Dermis blood vessel endothelial cell (primary cell): ENCODE measurements at places on chromosomes 7 and 10.

DNA sequence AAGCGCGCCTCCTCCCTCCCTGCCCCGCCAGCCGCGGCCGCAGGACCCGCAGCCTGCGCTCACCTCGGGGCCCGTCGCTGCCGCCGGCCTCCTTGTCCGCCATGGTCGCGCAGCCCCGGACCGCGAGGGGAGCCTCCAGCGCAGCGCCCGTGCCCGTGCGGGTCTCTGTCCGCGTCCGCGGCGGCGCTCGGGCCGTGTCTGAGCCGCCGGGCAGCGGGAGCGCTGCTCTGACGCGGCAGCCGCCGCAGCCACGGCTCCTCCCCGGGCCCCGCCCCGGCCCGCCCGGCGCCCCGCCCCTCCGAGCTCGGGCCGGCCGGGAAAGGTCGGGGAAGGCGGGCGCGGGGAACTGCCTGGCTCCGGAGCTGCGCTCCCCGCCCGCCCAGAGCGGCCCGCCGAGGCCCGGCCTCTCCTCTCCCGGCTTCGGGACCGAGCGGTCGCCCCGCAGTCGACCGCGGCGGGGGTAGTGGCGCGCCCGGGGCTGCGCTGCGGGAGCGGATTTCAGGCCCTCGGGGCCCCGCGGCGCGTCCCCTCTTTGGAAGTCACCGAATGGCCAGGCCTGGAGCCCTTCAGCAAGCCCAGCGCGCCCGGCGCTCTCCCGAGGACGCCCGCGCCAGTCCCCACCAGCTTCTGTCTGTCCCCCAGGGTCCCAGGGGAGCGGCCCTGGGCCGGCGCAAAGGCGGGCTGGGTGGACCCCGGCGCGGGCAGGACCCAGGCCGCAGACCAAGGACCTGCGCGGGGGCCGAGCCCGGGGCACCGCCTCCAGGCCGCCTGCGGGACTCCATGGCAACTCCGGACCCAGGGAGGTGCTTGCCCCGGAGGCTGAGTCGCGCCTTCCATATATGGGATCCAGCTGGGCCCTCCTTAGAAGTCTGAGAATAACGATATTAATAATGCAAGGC lies at the start of gene HSPA12A:
HSPA12A (minus strand) TSS at position 200 of the 899 bp plus-strand sequence; CDS start at position 103, 97 bp downstream.
- DNase-seq = peak; percentile 71

DNA sequence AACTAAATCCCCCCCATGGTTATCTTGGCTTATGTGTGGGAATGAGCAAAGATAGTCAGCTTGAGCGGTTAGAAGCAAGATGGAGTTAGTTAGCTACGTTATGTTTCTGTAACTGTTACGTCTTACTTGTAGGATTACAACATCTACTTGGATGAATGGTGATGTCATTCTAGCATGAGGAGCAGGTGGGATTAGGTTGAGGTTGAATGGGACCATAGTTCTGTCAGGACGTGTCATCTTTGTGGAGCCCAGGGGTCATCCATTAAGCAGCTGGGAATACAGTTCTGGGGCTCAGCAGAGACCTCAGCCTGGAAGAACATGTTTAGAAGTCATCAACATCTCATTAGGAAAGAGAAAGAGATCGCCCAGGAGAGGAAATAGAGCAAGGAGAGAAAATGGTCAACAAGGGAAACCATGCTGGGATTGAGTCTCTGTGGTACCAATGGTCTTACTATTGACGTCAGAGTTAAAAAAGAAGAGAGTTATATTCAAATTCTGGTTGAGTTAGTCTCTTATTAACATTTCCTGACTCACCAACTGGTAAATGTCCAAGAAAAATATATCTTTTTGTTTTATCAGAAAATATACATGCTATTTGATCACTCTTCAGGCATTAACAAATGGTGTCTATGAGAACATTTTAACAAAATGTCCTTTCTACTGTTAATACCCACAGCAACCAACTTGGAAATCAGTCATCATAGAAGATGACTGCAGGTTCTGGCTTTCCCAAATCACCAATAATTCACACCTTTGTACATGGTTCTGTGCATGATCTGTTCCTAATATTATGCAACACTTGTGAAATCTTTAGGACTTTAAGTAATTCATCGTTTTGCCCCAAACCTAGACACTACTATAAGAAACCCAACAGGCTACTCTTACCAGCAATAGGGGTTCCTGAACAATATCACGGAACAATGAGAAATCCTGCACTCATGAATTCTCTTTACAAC lies 96.9 kb downstream of the KIAA1217 start:
- DNase-seq = no peak

- no peak for DNase-seq
These were observed 489.1 kb upstream of the PODXL start for GRCh38 chr7:132045481-132045980.

DNA sequence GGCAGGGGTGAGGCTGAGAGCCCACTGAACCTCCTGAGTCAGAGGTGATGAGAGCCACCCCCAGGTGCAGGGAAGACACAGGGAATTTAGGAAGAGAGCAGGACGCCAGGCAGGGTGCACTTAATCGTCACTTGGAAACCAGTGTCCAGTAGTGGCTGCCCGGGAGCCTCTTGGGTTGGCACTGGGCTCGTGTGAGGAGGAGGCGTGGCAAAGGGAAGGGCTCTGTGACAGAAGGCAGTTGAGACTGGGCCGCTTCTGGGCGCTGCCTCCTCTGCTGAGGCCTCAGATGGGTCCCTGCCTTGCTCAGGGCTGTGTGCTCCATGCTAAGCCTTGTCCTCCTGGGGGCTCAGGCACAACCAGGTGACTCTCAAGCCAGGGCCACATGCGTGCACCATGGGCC lies 13.3 kb downstream of the RET start:
- DNase-seq = no peak

- DNase-seq = no peak
These were observed 68.7 kb downstream of the NEUROD6 start for GRCh38 chr7:31271641-31272405.

DNA sequence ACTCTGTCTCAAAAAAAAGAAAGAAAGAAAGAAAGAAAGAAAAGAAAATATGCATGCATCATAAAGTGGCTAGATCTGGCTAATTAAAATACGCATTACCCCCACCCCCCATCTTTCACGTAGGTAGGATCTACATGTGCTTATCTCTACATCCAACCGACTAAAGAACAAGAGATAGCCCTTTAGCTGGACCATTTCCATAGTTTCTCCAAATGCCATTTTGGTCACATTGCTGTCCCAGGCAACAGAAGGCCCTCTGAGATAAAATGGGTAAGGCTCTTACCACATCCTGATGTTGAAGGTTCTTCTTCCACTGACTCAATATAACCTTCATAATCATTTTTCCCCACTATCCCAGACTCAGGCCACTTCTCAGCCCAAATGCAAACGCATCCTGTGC lies 31.5 kb downstream of the PIK3AP1 start:
- no peak for DNase-seq

- DNase-seq = no peak
These were observed 115.6 kb upstream of the IMMP2L start for GRCh38 chr7:111677848-111678247.

DNA sequence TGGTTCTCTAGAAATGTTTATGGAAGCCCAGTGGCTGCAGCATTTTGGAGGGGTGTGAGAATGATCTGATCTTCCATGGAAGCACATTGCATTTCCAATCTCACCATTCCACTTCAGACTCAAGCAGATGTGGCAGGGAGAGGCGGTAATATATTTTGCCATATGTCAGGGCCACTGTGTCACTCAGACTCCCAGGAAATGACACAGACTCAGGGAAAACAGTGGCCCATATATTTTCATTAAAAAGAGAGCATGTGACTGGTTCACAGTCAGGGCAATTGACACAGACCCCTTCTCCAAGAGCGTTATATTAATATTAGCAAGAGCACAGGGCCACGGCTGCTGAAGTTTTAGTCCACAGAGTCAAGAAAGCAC lies 149.3 kb upstream of the NRP1 start:
- DNase-seq = no peak

GRCh38 chr7:108000875-108001763 lies 1.8 kb downstream of the LAMB1 start:
- peak; percentile 99 for DNase-seq

- no peak for DNase-seq
These were observed 598 bp downstream of the VIPR2 start for GRCh38 chr7:159143780-159144757.

- no peak for DNase-seq
These were observed 37.7 kb upstream of the MAP3K8 start for GRCh38 chr10:30396293-30396692.

DNA sequence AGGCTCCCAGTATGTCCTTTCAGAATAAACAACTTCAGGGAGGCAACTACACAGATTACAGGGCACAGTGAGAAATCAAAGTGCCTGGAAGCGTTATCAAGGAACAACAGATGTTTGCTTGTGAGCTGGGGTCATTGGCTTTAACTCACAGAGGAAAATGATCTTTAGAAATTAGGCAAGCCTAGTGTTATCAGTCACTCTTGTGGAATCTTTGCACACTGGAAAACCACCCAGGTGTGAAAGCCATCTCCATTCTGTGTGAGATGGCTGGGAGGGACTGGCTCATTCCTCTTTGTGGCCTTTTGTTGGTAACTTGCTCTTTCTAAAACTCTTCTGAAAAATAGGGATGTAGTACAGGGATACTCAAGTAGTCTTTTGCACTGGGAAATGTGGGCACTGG lies 716.0 kb downstream of the XPNPEP1 start:
- DNase-seq = no peak

GRCh38 chr7:84495128-84495527 lies 300.5 kb upstream of the SEMA3A start:
- DNase-seq = no peak

- peak; percentile 97 for DNase-seq
These were observed 255.7 kb upstream of the MKLN1 start for GRCh38 chr7:131071786-131072504.

GRCh38 chr10:129774736-129775401 lies 189.2 kb downstream of the EBF3 start:
- DNase-seq = no peak

- peak; percentile 76 for DNase-seq
These were observed 3.0 kb downstream of the NUP42 start for GRCh38 chr7:23184709-23185359.

DNA sequence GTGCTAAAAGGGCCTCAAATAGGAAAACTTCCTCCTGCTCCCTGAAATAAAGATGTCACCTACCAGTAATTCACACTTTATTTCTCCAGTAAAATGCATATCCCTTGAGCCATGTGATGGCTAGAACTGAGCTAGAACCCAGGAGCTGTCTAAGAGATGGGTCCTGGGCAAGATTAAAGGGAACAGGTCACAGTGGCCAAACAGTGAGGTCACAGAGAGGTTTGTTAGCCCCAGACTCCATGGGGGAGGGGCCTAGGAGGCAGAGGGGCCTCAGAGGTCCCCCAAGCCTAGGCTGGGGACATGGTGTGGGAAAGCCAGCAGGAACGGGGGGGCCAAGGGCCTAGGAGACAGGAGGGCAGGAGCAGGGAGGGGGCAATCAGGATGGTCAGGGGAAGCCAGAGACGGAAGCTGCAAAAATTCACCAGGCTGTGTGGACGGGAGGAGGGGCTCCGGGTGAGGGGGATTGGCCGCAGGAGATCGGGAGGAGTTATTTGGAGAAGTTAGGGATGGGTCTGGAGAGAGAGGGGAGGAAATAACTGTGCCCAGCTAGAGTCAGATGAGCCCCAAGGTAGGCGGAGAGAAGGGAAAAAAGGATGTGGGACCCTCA lies 3.3 kb downstream of the FBXO24 start:
- DNase-seq = no peak
